ENCODE measurements at places on chromosomes 2 and 18. TPM values are rescaled to one million over a fixed set of nuclear protein-coding genes. Genes with fewer than 3 reads are reported as not detected.

The TMEM247 gene
- polyA plus RNA-seq, result not detected

The PKDCC gene
- 130 TPM for polyA plus RNA-seq

- DNase-seq, result no peak
Measured at GRCh38 chr2:11488809-11489208, 22.8 kb upstream of the E2F6 start.

GRCh38 chr2:45836740-45837139 lies 185.3 kb downstream of the PRKCE start:
- no peak for DNase-seq

DNA sequence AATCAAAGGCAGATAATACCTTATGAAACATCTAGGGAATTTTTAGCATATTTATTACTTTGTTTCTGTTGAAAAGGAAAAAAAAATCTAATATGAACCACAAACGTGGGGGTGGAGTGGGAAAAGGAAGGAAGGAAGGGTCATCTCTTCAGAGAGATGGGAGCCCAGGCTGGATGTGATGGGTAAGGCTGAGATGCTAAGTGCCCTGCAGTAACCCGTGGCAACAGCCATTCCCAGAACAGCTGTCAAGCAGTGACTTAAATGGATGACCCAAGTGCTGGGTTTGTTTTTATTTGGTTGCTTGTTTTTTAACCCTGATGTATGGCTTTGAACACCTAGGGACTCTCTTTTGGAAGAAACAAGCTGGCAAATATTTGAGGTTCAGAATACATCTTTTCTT lies 50.7 kb upstream of the KLF7 start:
- no peak for DNase-seq

- no peak for DNase-seq
Measured at GRCh38 chr18:33670029-33670428, 92.0 kb downstream of the ASXL3 start.

Measured in muscle of arm (tissue), 14 donors.